Fibroblast of mammary gland (primary cell): ENCODE measurements at places on chromosomes 5 and 9.

DNA sequence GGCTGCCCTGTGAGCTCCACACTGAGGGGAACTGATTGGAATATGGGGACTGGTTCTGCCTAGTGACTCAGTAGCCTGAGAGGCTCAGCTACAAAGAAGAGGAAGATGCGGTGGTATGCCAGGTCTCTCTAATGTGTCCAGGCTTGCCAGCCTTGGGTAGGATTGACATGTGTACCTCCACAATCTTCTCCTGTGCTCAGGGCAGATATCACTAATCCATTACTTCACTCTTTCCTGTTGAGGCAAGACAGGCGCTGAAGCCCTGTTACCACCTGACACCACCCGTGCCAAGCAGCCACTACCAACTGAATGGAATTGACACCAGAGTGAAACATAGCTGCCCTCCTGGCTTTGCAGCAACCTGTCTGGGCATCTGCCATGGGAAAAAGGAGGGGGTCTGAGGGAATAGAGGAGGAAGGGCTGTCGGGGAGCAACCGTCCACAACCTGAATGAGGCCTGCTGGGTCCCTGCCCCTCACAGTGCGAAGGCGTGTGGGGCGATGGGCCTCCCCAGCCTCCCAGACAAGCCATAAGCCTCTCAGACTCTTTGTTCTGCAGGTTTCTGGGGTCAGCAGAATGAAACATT lies 114.7 kb upstream of the CXCL14 start:
- DNase-seq = no peak

DNA sequence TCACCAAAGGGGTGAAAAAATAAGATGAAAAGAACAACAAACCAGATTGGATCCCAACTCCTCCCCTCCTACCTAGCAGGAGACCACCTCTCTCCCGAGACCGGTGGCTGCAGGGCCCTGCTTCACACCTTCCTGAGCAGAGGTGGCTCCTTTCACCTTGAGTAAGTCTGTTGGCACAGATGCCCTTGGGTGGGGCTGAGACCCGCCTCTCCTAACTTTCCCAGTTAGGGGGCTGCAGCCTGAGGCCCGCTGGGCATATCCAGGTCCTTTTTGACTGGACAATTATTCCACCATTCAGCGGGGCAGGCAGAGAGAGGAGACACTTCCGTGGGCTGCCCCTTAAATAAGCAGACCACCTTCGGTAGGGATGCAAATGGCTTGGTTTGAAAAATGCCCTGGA lies 1.3 kb downstream of the SLC25A48 start:
- DNase-seq = no peak

GRCh38 chr5:171895081-171895480 lies 109.5 kb downstream of the SMIM23 start:
- no peak for DNase-seq

GRCh38 chr5:134427540-134428041 lies 15.9 kb upstream of the CDKN2AIPNL start:
- no peak for DNase-seq

- DNase-seq = no peak
Observed at GRCh38 chr5:102796009-102796408, 40.9 kb downstream of the PAM start.

DNA sequence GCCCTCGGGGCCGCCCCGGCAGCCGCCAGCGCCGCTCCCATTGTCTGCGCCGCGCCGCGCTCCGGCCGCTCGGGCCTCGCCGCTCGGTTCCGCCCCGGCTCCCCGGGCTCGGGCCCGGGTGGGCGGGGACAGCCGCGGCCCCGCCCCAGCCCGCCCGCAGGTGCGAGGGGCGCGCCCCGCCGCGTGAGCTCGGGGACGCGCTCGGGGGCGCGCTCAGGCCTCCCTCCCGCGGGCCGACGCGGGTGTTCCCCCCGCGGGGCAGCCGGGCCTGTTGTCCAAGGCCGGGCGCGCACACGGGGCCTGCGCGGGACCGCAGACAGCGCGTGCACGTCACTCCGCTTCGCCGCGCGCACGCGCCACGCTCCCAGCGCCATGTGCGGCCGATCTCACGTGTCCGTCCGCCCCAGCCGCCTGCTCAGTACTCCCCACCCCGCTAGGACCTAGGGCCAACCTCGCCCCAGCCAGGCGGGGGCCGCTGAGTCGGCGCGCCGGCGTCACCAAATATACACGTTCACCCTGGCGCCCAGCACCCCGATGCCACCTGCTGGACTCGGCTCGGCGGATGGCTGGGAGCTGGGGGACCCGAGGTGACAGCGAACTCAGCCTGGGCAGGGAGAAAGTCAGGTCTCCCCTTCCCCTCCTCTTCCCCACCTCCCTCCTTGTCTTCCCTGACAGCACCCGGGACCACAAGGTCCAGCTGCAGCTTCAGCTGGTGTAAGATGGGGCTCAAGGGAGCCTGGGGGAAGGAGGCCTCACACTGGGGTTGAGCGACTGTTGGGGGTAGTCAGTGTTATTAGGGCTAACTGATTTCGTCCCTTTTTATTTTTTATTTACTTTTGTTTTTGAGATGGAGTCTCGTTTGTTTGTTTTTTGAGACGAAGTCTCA lies 14.3 kb downstream of the GBGT1 start:
- peak; percentile 81 for DNase-seq

DNA sequence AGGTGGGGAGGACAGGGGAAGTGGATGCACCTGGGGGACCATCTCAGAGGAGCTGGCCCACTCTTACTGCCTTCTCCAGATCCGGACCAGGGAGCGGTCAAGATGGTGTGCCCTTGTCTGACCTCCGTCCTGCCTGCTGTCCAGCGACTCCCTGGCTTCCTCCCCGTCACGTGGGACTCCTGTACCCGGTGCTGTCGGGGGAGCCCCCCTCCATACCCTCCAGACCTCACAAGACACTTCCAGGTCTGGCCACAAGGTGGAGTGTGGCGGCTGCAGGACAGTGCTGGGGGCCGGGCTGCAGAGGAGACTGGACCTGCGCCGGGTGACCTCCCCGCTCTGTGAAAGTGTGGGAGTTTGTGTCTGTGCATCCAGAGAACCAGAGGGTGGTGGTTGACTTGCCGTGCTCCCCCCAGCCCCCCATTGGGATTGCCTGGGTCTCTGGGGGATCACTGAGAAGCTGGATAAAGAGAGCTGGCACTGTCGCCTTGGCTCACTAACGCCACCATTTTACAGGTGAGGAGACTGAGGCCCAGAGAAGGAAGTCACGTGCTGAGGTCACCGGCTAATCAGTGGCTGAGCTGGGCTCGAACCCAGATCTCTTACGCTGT lies 1.9 kb upstream of the CRB2 start:
- peak; percentile 53 for DNase-seq

DNA sequence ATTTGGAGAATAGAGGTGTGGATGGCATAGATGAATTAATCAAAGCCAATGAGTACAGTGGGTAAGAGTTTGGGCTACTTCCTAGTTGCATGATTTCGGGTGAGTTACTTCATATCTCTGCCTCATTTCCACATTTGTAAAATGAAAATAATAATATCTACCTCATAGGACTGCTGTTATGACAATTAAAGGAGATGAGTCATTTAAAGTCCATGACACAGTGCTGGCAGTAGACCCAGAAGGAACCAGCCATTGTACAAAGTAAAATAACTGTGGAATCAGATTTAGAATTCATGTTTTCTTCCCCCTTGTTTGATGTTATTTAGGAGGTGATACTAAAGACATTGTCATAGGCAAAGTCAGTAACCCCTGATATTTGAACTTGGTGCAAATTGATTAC lies 139.5 kb upstream of the SLC27A6 start:
- peak; percentile 59 for DNase-seq

DNA sequence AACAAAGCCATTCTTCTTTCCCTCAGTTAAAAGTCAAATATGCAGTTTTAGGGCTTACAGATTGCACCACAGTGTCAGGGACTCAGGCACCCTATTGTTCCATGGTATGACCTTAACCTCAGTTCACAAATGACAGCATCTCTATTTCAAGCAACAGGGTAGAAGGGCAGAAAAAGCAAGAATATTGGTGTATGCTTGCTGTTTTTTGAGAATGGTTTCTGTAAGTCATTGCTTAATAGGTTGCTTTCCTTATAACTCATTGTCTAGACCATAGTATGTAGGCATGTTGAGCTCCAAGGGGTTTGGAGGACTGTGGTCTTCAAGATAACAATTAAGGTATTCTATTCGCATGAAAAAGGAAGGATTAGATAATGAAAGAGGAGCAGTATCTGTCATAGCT lies 183.5 kb upstream of the EDIL3 start:
- no peak for DNase-seq

GRCh38 chr9:114806526-114806900 lies 674 bp upstream of the TNFSF15 start:
- no peak for DNase-seq

- no peak for DNase-seq
Observed at GRCh38 chr9:37025071-37025822, 8.8 kb downstream of the PAX5 start.

DNA sequence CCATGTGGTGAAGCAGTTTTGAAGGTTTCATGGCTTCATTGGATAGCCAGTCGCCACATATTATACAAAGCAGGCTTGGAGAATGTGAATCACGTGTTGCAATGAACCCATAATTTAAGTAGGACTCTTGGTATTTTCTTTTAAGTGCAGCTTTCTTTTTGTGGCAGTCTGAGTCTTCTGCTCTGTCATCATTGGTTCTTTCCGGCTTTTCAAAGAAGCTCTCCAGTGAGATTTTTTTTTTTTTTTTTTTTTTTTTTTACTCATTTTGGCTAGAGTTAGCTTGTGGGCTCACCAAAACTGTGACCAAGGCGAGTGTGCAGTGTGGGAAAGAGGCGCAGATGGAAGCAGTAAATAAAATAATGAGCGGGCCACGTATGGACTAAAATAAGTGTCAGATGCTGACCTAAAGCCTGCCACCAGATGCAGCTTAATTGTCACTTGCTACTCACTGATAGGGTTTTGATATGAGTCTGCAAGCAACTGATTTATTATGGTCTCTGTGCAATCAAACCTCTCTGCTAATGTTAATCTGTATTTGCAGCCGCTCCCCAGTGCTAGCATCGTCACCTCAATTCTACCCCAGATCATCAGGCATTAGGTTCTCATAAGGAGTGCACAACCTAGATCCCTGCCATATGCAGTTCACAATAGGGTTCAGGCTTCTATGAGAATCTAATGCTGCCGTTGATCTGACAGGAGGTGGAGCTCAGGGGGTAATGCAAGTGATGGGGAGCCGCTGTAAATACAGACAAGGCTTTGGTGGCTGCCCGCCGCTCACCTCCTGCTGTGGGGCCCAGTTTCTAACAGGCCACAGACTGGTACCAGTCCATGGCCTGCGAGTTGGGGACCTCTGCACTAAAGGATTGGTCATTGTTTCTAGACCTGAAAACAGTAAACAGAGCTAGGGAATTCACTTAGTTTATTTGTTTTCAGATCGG lies 45.5 kb upstream of the LARP1 start:
- DNase-seq = no peak

DNA sequence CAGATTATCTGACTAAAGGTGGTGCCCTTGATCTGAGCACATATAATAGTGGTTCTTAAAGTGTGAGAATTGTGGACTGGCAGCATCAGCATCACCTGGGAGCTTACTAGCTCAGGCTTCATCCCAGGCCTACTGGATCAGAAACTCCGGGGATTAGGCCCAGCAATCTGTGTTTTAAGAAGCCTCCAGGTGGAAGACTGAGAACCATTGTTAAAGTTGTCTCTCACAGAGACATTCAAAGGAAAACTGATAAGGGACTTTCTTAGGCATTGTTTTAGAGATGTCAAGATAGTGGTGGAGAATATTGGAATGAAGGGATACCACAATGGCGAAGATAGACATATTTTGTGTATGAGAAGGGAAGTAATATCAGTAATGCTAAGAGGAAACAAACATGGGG lies 59.5 kb downstream of the STX17 start:
- no peak for DNase-seq

GRCh38 chr5:115583474-115583873 lies 18.8 kb downstream of the TICAM2 start:
- DNase-seq = peak; percentile 95

DNA sequence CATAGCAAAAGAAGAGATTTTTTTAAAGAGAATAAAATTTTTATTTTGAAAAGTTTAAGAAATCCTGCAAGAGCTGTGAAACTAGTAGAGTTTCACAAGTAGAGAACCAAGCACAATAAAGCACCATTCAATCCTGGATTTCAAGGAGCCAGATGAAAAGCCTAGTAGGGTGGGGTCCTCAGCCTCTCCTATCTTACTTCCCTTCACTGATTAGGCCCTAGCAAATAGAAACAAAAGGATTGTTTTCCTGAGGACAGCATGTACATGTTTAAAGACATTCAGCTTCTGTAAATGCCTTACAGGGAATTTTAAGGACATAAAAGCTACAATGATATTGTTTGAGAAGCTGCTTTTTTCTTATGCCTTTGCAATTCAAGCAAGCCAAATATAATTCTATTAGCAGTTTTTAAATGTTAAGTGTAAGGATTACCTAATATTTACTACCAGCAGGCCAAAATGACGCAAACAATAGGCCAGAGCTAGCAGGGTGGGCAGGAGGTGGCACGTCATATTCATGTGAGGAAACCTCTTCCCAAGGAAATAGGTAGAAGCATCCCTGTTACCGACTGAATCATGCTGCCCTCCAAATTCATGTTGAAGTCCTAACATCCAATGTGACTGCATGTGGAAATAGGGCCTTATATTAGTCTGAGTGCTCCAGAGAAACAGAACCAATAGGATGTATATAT lies 337.6 kb downstream of the MLLT3 start:
- DNase-seq = no peak

DNA sequence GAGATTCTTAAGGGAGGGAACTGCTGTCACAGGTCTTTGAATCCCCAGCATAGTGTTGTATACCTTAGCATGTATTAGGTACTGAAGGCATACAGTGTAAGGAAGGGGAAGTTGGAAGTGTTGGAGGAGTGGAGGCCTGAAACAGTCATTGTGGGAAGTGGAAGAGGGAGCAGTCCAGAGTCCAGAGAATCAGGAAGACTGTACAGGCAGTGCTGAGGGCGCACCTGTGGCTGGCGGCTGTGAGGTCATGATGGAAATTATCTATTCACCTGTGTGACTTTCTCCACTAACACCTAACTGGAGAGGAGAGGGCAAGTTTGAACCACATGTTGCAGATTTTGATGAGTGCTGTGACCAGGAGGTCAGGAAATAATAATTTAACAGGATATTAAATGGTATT lies 119.7 kb upstream of the NIPBL start:
- DNase-seq = no peak

GRCh38 chr5:63959177-63959982 lies 2.9 kb downstream of the HTR1A start:
- peak; percentile 5 for DNase-seq
